ENCODE measurements at places on chromosomes 4 and X.

DNA sequence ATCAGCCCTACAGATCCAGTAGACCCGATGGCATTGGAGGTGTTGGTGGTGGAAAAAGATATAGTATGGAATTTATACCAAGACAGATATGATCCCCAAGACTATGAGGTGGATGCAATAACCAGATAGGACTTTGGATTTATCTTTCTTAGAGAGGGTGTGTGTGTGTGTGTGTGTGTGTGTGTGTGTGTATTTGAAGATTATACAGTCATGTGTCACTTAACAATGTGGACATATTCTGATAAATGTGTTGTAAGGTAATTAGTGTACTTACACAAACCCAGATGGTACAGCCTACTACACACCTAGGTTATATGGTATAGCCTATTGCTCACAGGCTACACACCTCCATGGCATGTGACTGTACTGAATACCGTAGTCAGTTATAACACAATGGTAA, 24.4 kb upstream of the TAB3 start:
- DNase-seq = no peak

DNA sequence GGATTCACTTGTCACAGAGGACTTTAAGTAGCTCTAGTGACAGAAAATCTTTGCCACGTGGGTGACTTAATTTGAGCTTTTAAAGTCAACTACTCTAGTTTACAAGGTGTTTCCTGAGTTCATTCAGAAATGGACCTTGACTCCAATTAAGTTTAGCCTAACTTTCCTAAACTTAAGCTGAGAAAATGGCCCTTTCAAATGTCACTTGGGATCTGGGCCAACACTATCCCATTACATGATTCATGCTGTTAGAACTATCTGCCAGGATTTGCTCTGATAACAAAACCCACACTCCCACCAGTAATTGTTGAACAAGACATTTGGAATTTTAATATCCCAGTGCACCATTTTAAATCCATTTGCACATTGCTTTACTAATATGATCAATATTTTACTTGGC, 40.8 kb downstream of the C4orf46 start:
- DNase-seq = no peak

DNA sequence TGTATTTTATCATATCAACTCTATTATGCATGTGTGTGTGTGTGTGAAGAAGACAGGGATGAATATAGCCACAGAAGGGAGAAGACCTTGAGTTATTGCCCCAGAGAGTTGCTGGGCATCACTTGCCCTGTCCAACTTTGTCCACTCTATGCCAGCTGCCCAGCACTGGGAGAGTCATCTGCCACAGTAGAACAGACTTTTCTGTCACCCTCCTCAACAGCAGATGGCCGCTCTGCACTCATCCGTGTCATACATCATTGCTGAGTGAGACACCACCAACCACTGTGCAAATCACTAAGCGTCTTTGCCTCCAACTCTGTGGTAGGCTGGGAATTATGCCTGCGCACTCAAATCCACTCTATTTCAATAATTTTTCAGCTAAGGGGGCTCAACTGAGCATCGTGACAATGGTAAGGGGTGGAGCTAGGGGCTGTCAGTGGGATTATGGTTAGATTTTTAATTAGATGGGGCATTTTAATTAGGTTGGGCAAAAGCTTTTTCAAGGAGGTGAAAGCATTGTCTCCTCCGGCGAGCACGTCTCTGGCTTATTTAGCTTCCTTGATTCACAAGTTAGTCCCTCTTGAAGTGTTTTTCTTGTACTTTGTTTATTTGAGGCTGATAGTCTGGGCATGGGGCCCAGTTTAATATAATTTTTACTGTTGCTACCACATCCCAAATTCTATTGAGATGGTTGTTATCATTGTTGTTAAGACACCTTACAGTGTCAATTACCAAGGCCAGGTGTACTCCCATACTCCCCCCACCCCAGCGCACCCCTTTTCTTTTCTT, 100.1 kb upstream of the KLF3 start:
- no peak for DNase-seq

GRCh38 chr4:17997129-17997528, 24.4 kb downstream of the LCORL start:
- DNase-seq = no peak

DNA sequence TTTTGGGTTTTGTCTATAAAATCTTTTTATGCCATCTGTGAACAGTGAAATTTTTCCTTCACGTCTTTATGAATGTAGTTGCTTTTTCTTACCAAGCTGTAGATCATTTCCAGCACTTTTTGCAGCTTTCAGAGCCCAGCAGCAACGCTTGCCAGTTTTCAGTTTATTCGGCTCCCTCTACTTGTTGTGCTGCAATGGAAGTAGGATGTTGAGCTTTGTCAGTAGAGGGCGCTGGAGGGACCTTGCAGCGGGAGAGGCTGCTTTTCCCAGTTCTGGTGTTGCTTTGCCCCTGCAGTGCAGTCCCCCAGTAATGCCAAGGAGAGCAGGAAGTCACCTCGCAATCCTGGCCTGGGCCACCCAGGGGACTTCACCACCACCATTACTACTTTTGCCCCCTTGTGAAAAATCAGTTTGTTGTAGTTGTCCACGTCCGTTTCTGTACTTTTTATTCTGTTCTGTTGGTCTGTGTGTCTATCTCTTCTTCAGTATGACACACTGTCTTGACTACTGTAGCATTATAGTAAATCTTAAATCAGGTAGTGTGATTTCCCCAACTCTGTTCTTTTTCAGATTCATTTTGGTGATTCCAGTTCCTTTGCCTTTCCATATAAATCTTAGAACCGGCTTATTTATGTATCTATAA, 21.8 kb downstream of the CMC4 start:
- DNase-seq = no peak

DNA sequence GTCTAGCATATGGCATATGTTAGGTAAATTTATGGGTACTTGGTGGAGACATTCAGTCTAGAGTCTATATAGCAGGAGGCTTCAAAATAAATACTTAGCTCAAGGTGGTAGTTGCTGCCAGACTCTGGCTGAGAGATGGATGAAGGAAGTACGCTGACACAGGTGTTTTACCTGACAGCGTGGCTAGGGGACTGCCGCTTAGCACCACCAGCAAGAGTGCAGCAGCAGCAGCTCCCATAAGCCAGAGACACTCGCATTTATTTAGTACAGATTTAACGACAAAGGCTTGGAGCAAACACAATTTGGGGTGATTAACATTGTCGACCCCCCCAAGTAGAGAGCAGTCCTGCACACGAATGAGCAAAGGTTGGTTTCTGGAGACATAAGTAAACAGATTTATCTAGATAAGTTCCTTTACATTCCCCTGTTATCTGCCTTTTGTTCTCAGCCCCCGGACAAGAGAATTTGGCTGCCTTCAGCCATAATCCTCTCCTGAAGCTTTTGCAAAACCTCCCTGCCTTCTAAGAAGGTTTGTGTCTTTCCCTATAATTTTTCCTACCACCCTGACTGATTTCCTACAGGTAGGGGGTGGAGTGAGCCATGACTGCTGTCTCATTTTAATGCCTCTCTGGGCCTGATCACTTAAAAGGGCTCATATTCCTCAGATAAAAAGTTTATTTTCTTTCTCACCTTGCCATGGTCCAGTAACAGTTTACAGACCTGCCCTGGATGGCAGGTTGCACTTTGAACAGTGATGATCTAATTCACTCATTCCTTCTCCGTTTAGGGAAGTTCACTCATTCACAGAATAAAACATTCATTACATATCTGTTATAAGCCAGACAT, 64.6 kb downstream of the RHOH start:
- DNase-seq = no peak

DNA sequence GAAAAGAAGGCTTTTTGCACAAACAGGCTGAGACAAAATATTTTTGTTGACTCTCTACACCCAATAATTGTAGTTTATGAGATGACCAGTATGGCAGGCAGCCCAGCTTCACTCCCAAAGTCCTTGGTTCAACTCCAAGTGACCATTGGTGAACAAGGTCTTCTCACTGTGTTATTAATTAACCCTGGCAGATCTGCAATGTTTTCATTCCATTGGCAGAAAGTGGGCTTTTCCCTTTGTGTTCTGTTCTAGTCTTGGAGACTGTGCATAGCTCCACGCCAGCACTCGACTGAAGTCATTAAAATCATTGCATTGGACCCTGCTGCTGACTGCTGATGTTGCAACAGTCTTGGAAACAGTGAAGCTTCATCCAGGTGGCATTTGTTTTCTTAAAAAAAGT, 277.3 kb upstream of the HAND2 start:
- DNase-seq = no peak

GRCh38 chrX:145729635-145730034, 88.0 kb upstream of the SLITRK2 start:
- DNase-seq = no peak

DNA sequence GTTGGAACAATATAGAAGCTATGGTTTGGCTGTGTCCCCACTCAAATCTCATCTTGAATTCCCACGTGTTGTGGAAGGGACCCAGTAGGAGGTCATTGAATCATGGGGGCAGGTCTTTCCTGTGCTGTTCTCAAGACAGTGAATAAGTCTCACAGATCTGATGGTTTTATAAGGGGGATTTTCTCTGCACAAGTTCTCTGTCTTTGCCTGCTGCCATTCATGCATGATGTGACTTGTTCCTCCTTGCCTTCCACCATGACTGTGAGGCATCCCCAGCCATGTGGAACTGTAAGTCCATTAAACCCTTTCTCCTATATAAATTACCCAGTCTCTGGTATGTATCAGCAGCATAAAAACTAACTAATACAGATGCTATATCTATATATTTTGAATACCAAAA, 135.2 kb upstream of the EDNRA start:
- DNase-seq = no peak

GRCh38 chrX:40081679-40082068, 16.1 kb downstream of the BCOR start:
- DNase-seq = no peak

GRCh38 chr4:82639971-82640370, 78.2 kb upstream of the TMEM150C start:
- DNase-seq = no peak

- no peak for DNase-seq
Observed at GRCh38 chr4:70297576-70297975, 37.2 kb upstream of the CABS1 start.

DNA sequence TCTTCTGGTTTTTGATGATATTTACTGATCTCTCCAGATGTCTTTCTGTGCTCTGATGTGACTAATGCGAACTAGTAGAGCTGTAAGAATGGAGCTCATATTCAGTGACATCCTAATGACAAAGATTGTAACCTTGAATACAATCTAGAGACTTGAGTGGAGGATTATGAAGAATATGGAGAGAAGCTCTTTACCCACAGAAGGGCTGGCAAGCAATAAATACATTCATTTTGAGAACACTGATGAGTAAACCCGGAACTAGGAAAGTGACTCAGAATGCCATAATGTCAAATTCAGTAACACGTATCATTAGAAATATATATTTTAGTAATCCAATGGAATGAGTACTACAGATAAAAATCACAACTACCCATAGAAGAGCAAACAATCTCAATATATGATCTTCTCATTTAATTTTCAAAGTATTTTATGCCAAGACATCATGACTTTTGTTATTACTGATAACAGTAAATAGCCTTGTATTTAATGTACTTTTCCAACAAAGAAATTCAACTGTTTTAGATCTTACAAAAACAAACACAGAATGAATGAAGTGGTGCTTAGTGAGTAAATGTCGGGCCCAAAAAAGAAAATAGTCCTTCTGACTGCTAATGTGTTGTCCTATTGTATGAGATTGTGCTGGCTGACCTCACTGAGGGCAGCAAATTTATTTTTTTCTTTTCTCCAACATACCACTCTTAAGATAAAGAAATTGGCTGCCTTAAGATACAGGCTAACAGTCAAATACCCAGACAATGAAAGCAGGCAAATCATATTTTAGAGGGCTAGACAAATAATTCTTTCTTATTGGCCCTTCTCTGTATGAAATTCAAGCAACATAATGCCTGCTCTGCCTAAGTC, 49.2 kb upstream of the HDAC8 start:
- DNase-seq = no peak

DNA sequence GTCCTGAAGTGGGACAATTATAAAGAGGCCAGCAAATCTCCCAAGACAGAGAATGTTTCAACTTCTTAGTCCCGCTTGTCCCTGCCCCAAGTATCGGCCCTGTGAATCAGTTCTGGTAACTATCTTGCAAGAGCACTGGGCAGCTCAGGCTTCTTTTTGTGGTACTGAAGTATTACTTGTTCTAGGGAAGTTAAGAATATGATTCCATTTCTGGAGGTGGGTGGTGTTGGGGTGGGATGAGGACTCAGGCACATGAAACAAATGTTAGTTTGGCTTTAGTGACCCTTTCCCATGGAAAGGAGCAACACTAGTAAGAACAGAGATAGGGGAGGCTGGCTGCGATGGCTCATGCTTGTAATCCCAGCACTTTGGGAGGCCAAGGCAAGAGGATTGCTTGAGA, 28.9 kb downstream of the HOPX start:
- no peak for DNase-seq

GRCh38 chr4:76779740-76780459, 118.0 kb downstream of the SOWAHB start:
- no peak for DNase-seq

DNA sequence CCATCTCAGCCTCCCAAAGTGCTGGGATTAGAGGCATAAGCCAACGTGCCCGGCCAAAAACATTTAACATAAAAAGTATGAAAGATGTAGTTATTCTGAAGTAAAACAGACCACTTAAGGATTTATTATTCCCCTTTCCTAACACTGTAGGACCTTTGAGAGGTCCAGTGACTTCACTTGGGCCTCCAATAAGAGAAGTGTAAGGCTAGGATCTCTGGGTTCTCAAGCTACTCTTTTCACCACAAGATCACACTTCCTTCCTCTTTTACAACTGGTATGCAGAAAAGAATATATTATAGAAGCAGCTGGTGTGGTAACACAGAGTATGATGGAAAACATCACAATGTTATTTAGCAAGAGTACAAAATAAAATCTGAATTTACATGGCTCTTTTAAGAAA, 30.2 kb upstream of the CCNG2 start:
- no peak for DNase-seq

DNA sequence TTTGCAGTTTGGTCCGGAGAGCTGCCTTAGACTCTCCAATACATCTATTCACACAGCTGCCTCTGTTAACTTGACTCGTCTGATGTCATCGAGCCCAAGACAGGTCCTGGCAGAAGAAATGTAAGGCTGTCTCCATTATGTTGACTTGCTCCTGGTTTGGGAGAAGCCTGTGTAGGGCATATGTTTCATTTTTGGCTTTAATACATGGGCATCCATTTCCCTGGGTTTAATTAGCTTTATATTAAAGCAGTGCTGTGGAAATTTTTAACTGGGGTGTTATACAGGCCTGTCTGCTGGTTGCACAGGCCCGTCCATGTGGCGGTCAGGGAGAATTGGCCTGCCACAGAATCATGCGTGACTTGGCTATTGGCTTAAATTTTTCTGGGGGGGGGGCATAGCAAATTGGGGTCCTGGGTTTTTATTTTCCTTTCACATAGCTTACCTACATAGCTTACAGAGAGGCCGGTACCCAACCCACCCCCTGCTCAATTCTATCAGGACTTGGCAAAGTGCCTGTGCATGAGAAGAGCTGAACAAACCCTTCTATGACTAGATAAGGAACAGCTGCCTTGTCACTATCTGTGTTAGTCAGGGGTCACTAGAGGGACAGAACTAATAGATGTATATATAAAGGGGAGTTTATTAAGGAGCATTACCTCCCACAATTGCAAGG, 123.5 kb upstream of the WDR1 start:
- DNase-seq = no peak

- DNase-seq = no peak
Observed at GRCh38 chr4:84451546-84451945, 47.5 kb downstream of the NKX6-1 start.

Measured in activated effector memory CD4-positive, alpha-beta T cell treated with Interleukin-2 at 50 U/mL for 16 hours (primary cell).